HEK293T (cell line): ENCODE measurements at places on chromosomes 4 and X.

- DNase-seq = peak; percentile 11
Measured at GRCh38 chr4:33060674-33061542, 2340.7 kb downstream of the PCDH7 start.

GRCh38 chrX:111353793-111354192, 58.2 kb downstream of the DCX start:
- DNase-seq = no peak

DNA sequence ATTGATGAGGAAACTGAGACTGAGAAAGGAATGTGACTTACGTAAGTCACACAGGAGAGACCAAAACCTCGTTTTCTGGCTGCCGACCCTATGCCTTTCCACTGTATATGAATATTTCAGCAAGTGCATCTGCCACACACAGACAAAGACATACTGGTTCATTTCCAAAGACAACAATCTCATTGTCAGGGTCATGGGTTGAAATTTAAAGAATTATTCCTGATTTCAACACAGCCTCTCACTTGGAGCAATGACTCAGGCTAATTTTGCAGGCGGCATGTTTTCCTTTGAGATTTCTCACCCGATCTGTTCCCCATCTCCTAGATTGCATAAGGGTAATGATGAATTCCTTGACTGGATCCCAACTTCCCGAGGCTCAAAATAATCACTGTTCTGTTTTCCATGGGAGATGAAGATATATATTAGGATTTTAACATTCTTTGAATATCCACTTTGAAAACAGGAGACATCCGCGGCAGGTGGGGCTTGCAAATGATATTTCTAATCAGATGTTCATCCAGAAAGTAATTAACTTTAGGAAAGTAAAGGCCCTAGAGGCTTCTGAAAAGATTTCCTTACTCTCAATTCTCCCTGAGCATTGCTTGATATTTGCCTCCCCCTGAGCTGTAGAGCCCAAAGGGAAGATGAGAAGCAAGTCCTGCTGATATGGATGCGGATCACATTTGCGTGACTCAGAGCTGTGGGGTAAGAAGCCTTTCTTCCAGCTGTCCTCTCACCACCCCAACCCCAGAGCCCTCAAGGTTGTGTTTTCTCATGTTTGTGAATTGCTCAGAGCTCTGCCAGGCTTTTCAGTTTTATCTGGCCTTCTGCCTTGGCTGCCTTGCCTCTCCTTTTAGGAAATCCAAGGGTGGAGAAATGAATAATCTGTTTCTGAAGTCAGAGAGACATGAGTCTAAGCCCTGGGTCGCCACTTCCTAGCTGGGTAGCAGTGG, 361.1 kb upstream of the BOD1L1 start:
- DNase-seq = no peak

GRCh38 chr4:25884031-25884782, 21.4 kb upstream of the SEL1L3 start:
- no peak for DNase-seq

DNA sequence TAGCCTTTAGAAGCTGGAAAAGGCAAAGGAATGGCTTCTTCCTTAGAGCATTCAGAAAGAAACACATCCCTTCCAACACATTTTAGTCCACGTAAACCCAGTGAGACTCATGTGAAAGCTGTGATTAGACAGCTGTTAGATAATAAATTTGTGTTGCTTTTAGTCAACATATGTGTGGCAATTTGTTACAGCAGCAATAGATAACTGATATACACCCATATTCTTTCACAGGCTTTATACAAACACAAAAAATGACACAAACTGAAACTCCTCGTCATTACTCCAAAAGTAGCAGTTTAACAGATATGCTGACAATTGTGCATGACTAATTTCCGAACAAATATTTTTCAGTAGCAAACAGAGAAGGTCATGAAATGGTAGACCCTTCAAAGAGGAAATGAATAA, 65.3 kb downstream of the ANTXR2 start:
- DNase-seq = no peak

GRCh38 chr4:145501051-145501660, 19.5 kb downstream of the SMAD1 start:
- no peak for DNase-seq

DNA sequence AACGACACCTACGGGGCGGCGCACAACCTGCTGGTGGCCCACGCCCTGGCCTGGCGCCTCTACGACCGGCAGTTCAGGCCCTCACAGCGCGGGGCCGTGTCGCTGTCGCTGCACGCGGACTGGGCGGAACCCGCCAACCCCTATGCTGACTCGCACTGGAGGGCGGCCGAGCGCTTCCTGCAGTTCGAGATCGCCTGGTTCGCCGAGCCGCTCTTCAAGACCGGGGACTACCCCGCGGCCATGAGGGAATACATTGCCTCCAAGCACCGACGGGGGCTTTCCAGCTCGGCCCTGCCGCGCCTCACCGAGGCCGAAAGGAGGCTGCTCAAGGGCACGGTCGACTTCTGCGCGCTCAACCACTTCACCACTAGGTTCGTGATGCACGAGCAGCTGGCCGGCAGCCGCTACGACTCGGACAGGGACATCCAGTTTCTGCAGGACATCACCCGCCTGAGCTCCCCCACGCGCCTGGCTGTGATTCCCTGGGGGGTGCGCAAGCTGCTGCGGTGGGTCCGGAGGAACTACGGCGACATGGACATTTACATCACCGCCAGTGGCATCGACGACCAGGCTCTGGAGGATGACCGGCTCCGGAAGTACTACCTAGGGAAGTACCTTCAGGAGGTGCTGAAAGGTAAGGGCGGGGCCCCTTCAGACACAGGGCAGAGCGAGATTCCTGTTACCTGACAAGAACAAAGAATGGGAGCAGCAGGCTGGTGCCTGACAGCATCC, 11.7 kb downstream of the RPL9 start:
- no peak for DNase-seq

GRCh38 chr4:2105559-2105958, 46.4 kb downstream of the NAT8L start:
- DNase-seq = no peak

DNA sequence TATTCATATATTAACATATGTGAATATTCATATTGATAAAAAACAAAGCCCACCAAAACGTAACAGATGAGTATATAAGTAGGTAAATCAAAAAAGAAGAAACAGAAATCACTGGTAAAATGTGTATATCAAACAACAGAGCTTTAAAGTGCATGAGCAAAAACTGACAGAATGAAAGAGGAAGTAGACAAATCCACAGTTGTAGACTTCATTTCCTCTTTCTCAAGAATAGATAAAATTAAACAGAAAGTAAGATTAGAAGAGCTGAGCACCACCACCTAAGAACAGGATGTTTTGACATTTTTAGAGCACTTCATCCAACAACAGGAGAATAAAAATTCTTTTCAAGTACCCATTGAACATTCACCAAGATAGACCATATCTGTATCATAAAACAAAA, 64.6 kb downstream of the CNKSR2 start:
- DNase-seq = no peak

DNA sequence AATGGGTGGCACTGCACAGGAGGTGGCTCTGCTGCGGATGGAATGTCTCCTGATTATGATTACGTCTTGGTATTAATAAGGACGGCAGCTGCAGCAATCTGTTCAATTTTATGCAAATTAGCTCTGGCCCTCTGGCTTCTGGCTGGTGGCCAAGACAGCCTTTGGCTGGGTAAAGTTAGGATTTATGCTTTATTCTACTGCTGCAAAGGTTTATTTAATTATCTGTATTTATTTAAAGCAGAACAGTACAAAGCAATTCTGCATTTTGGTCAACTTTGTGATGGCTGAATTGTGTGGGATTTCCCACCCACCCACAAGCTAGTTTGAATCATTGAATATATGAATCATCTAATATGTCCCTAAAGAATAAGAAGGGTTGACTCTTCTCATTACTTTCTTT, 745.6 kb upstream of the FAM241A start:
- no peak for DNase-seq

GRCh38 chr4:54543088-54543795, 114.5 kb upstream of the KIT start:
- no peak for DNase-seq

GRCh38 chr4:14842964-14843630, 159.2 kb upstream of the CPEB2 start:
- DNase-seq = no peak

DNA sequence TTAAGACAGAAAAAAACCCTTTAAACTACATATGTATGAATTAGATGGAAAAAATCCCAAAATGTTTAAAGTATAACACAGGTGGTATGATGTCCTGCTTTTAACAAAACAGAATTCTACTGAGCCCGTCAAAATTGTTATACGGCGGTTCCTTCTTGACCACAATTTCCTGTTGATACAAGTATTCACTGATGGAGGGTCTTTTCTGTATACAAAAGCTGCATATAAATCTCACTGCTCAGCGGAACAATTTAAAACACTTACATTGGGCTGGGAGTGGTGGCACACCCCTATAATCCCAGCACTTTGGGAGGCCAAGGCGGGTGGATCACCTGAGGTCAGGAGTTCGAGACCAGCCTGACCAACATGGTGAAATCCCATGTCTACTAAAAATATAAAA, 62.4 kb downstream of the RPS6KA3 start:
- no peak for DNase-seq

- peak; percentile 4 for DNase-seq
Measured at GRCh38 chr4:106062452-106062875, 167.2 kb downstream of the NPNT start.

DNA sequence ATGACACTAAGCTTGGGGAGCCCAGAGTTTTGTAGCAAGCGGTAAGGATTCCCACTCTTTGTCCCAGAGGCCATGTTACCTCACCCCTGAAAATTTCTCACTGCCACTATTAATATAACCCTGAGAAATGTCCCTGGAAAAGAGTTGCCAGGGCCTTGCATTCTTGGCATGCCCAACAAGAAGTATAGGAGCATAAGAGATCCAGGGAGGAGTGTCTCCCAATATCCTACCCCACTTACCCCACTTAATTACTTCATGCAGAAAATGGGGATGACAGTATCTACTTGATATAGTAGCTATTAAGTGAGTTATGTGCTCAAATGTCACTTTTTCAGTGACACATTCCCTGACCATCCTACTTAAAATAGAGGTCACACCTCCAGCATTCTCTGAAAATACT, 120.5 kb upstream of the C1GALT1C1 start:
- DNase-seq = no peak

GRCh38 chrX:140664939-140665338, 44.6 kb upstream of the LINC00632 start:
- DNase-seq = peak; percentile 23

DNA sequence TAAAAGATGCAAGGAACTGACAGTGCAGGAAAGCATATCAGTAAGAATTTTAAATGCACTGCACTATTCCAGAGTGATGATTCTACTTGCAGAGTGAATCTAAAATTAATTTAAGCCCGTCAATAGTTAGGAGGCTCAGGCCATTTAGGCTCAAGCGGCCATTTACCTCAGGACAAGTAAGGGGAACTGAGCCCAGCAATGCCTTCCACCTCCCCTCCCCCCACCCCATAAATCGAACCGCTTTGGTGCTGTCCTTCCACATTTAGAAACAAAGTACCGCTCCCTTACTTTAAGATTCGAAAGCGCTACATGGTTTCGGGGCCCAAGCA, 665 bp downstream of the RBM41 start:
- peak; percentile 19 for DNase-seq

- no peak for DNase-seq
Measured at GRCh38 chr4:186940476-186940875, 216.8 kb upstream of the FAT1 start.

DNA sequence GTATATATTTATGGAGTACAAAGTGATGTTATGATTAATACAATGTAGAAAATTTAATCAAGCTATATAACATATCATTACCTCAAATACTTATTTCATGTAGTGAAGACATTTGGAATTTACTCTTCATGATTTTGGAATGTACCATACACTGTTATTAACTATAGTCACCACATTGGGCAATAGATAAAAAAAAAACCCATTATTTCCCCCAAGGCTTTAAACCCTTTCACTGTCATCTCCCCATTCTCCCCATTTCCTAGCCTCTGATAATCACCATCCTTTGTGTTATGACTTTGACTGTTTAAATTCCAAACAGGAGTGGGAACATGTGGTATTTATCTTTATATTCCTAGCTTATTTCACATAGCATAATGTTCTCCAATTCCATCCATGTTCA, 2189.1 kb upstream of the AGA start:
- no peak for DNase-seq

GRCh38 chr4:42391981-42392380, 5.3 kb upstream of the SHISA3 start:
- no peak for DNase-seq

DNA sequence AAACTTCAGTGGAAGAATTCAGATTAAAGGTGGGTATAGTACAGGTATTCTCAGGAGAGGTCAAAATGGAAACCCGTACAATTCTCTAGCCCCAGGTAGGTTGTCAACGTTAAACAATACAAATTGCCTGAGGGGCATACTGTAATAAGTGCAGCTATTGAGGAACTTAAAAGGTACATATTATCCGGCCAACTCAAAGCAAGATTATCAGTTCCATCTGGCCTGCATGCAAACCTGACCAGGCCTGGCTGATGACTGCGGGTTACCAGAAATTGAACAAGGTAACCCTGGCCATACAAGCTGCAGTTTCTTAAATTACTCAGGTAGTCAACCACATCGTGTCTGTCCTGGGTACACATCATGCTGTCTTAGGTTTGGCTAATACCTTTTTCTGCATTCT, 12.3 kb upstream of the ZNF630 start:
- no peak for DNase-seq

GRCh38 chrX:121179972-121180371, 132.6 kb downstream of the GLUD2 start:
- DNase-seq = no peak

GRCh38 chr4:8107146-8107657, 51.4 kb downstream of the ABLIM2 start:
- DNase-seq = no peak

DNA sequence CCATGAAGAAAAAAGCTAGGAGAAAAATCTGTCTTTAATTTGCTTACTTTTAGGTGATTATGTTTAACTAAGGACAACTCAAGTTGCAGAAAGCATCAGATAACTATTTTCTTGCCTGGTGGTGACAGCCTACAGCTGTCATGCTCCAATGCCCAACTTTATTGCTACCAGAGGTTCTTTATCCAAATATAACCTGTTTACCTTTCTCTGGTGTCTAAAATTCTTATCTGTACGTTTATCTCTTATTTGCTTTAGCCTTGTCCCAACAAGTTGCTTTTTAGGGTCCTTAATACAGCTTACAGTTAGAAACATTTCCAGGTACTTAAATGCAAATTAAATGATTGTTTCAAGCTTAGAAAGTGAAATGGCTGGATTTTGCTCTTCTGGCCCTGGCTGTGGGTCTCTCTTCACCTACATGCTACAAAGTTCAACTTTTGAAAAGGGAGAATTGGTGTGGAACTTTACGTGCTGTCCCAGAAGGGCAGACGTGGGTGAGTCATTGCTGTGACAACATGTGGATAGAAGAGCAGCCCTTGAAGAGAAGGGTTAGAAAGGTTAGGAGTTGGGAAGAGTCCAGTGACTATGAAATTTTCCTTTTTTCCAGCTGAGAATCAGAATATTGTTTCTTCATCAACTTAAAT, 60.7 kb downstream of the HPGD start:
- no peak for DNase-seq

GRCh38 chrX:43595931-43596330, 60.2 kb upstream of the MAOA start:
- DNase-seq = no peak
